ENCODE measurements at places on chromosomes 6 and 20.

DNA sequence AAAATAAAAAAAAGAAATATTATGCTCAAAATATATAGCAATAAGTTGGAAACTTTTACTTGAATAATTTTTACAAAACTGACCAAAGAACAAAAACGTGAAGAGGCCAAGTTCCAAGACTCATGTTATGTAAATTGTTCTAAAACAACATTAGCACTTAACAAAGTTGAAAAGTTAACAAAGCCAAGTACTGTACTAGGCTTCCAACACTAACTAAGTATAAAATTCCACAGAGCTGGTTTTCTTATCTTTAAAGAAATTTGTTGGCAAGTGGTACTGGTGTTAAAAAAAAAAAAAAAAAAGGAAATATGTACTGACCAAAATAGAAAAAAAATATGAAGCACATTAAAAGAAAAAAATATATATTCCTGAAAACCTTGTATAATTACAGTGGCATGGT lies 127.8 kb downstream of the SLC16A10 start:
- H3K36me3 ChIP-seq = no peaks in the 10 kb centered on the region
- H3K27ac ChIP-seq = no peak overlapping the region
- H3K4me1 ChIP-seq = no peaks in the 10 kb centered on the region
- no peak overlapping the region for H3K4me3 ChIP-seq
- DNase-seq = no peak

GRCh38 chr20:17504898-17505635 lies 26.1 kb downstream of the BFSP1 start:
- DNase-seq = peak; percentile 67
- no peaks in the 10 kb centered on the region for H3K36me3 ChIP-seq
- peak overlapping the region; percentile 88 for H3K27ac ChIP-seq
- peaks cover 10% of the 10 kb centered on the region for H3K27me3 ChIP-seq

DNA sequence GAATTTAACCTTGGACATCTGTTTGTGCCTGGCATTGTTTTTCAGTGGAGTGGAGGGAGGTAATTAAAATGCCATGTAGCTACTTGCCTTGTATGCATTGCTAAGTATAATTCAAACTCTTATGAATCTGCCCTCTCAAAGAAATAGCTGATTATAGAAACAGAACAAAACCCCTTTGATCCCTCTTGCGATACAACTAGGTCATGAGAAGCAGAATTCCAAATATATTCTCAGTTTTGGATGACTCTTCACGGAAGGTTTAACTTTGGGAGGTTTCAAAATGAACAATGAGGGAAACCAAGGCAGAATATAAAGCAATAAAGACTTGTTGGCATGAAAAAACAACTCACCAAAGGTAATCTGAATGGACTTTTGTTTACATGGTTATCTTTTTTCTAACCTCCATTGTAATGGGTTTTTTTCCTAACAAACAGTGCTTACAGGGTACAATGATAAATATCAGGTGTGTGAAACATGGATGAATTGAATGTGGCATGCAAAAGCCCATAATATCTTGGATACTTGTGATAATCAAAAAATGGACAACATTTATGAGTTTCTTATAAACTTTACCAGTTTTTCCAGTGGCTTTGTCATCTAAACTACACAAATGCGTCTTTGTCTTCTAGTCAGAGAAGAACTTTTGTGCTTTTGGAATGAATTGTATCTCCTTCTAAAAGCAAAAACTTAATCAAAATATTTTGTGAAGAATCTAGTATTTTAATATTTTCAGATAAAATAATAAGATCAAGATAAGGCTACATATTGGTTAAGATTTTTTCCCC lies 15.7 kb upstream of the HEY2 start:
- no peak overlapping the region for H3K27ac ChIP-seq
- no peaks in the 10 kb centered on the region for H3K4me1 ChIP-seq
- no peak for DNase-seq
- H3K4me3 ChIP-seq = no peak overlapping the region

DNA sequence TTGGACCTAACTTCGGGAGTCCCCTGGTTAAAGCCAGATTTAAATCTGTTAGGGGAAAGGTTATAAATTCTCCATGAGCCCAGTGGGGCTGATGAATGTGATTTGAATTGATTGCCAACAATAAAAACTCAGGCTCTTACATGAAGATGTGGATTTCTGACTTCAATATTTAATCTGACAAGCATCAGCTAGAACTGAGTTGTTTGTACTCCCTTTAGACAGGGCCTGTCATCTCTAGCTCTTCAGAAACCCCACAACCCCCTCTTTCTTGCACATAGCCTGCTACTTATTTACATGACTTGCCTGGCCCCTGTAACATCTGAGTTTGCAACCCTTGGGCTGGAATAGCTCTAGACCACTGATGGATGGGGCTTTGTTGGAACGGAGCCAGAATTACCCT lies 191.6 kb upstream of the PLCB4 start:
- H3K4me3 ChIP-seq = no peak overlapping the region
- H3K27me3 ChIP-seq = no peaks in the 10 kb centered on the region
- DNase-seq = no peak
- H3K4me1 ChIP-seq = no peaks in the 10 kb centered on the region

- H3K27ac ChIP-seq = no peak overlapping the region
- no peaks in the 10 kb centered on the region for H3K36me3 ChIP-seq
- no peak overlapping the region for H3K4me3 ChIP-seq
- H3K4me1 ChIP-seq = no peaks in the 10 kb centered on the region
- peaks cover 29% of the 10 kb centered on the region for H3K27me3 ChIP-seq
- no peak for DNase-seq
These were observed 158.7 kb upstream of the PDE10A start for GRCh38 chr6:165821754-165822153.

GRCh38 chr6:139778688-139779087 lies 404.2 kb upstream of the CITED2 start:
- no peak overlapping the region for H3K4me3 ChIP-seq
- no peaks in the 10 kb centered on the region for H3K4me1 ChIP-seq
- DNase-seq = no peak
- H3K27ac ChIP-seq = no peak overlapping the region
- H3K27me3 ChIP-seq = peaks cover 4% of the 10 kb centered on the region

DNA sequence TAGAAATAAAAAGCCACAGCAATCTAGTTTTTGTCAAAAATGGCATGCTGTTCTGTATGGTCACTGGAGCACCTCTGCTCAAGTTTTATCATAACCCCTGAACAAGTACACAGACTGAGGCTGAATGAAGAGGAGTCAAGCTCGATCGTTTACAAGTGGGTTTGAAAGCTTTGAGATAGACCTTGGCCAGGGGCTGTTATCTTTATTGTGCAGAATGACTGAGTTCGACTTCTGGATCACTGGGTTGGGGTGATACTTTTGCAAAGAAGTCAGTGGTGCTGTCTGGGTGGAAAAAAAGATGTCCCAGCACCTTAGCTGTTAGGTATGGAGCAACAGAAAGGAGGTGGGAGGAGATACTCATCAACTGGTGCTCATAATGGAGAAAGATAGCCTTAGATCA lies 446.0 kb downstream of the HACE1 start:
- DNase-seq = no peak
- H3K4me3 ChIP-seq = no peak overlapping the region
- H3K27ac ChIP-seq = no peak overlapping the region
- no peaks in the 10 kb centered on the region for H3K4me1 ChIP-seq

DNA sequence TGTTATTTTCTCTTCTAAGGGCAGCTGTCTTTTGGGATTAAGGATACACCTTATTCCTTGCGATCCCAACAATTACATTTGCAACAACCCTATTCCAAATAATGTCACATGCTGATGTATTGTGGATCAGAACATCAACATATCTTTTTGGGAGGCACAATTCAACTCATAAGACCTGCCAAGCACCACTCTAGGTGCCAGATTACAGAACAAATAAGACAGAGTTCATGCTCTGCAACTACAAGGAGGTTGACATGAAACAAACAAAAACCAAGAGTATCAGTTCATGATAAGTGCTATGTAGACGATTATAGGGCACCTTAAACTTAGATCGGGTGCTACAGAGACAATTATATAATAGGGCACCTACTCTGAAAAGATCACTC lies 203.2 kb upstream of the SGK1 start:
- no peak for DNase-seq
- H3K27me3 ChIP-seq = no peaks in the 10 kb centered on the region
- H3K4me1 ChIP-seq = peaks cover 47% of the 10 kb centered on the region

- H3K27me3 ChIP-seq = no peaks in the 10 kb centered on the region
- no peaks in the 10 kb centered on the region for H3K36me3 ChIP-seq
- H3K4me3 ChIP-seq = no peak overlapping the region
- H3K4me1 ChIP-seq = no peaks in the 10 kb centered on the region
- no peak overlapping the region for H3K27ac ChIP-seq
These were observed 100.8 kb downstream of the DLL1 start for GRCh38 chr6:170190046-170190445.

GRCh38 chr6:128494440-128494839 lies 26.0 kb downstream of the PTPRK start:
- peaks cover 8% of the 10 kb centered on the region for H3K4me1 ChIP-seq
- peaks cover 11% of the 10 kb centered on the region for H3K27me3 ChIP-seq
- no peak overlapping the region for H3K4me3 ChIP-seq

Measured in activated T-helper 2 cell treated with anti-CD3 and anti-CD28 coated beads, Interferon-gamma antibody, Interleukin-2, Interleukin-4, amounts not matched to agents 10 μg/mL and 5 μg/mL and 100 μg/mL, durations not matched to agents 14 hours and 24 hours and 36 hours (primary cell).